ENCODE measurements at places on chromosomes 11 and 22.

GRCh38 chr11:69908511-69909220 lies 89.5 kb upstream of the FGF3 start:
- no peak for DNase-seq

DNA sequence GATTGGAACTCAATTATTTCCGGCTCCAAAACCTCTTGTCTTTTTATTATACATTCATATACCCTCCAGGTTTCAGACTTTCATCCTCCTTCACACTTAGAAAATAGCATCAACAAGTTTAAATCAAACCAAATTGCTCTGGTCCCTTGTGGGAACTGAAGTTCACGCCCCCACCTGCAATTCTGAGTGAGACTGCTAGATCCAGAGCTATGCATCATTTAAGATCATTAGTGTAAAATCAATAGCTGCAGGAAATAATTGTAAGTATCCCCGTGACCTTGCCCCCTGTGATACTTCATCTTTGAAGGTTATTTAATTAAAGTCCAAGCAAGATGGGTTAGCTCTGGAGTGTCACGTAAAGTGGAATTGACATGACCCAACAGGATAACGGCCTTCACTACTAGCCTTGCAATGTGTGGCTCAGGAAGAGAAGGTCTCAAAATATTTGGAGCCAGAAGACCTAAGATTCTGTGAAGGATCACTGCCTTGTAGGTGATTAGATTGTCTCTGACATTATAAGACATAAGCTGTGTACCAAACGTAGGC lies 742.2 kb upstream of the LRRC4C start:
- no peak for DNase-seq

GRCh38 chr11:34208266-34209135 lies 103.1 kb downstream of the NAT10 start:
- no peak for DNase-seq

DNA sequence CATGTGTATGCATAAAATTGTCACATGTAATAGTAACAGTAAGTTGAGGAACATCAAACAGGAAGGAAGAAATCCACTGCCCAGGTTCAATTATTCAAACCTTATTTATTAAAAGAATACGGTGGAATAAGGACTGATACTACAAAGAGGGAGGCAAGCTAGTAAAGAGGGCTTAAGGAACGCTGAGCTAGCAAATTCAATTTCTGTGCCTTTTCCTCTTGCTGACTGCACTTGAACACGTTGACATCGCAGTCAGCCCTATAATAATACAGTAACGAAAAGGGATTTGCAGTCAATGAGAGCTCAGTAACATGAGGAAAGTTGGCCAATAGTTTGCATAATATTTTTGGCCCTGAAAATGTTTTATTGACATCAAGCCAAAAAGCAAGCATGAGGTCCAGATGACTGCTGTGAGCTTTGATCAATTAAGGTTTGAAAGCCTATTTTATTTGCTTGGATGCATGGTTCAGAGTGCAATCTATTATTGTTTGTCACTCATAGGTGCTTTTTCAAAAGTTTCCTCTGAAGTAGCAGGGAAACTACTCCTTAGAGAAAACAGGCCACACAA lies 861.8 kb downstream of the LRRC4C start:
- no peak for DNase-seq

- no peak for DNase-seq
These were observed 21.6 kb upstream of the PEX26 start for GRCh38 chr22:18056161-18056666.
